ENCODE measurements at places on chromosomes 1 and 21. TPM values are rescaled to one million over a fixed set of nuclear protein-coding genes. Genes with fewer than 3 reads are reported as not detected.

Gene CXADR
- 89.4 TPM for polyA plus RNA-seq

Gene TRIM17
- polyA plus RNA-seq = 1.4 TPM

Gene HAPLN2
- polyA plus RNA-seq = 0.53 TPM

Gene ZNF683
- polyA plus RNA-seq = not detected

Gene RGS16
- 35.2 TPM for polyA plus RNA-seq

Gene EPS15
- 31.0 TPM for polyA plus RNA-seq

Gene NPR1
- polyA plus RNA-seq = 3.3 TPM

Gene TXNIP
- 19.5 TPM for polyA plus RNA-seq

Gene IL24
- not detected for polyA plus RNA-seq

Gene LCE1A
- not detected for polyA plus RNA-seq

Gene PPIAL4G
- polyA plus RNA-seq = 0.07 TPM

Gene CFHR1
- not detected for polyA plus RNA-seq

Gene XCL1
- polyA plus RNA-seq = 0.89 TPM

Gene FAM163A
- not detected for polyA plus RNA-seq

Gene KLHDC9
- 6.6 TPM for polyA plus RNA-seq

Gene FAM72D
- polyA plus RNA-seq = 13.1 TPM

Gene NR0B2
- polyA plus RNA-seq = not detected

Gene STIL
- 15.6 TPM for polyA plus RNA-seq

Gene B3GALT5
- polyA plus RNA-seq = 6.2 TPM

Gene PLA2G4A
- 1.1 TPM for polyA plus RNA-seq

Gene CATSPERE
- 0.70 TPM for polyA plus RNA-seq

Gene BRINP2
- polyA plus RNA-seq = 0.30 TPM

Gene SLAMF1
- not detected for polyA plus RNA-seq

Gene ACTN2
- polyA plus RNA-seq = 2.2 TPM

Gene PYHIN1
- polyA plus RNA-seq = not detected

Gene GJA8
- polyA plus RNA-seq = not detected

Gene SEMA6C
- polyA plus RNA-seq = 8.5 TPM

Gene PRMT6
- 27.9 TPM for polyA plus RNA-seq

Gene KCNJ9
- 0.26 TPM for polyA plus RNA-seq
